Substantia nigra (tissue), 51 donors: ENCODE measurements at places on chromosomes 6 and 20.

GRCh38 chr20:23641936-23642751, 4.4 kb upstream of the CST3 start:
- DNase-seq = no peak

DNA sequence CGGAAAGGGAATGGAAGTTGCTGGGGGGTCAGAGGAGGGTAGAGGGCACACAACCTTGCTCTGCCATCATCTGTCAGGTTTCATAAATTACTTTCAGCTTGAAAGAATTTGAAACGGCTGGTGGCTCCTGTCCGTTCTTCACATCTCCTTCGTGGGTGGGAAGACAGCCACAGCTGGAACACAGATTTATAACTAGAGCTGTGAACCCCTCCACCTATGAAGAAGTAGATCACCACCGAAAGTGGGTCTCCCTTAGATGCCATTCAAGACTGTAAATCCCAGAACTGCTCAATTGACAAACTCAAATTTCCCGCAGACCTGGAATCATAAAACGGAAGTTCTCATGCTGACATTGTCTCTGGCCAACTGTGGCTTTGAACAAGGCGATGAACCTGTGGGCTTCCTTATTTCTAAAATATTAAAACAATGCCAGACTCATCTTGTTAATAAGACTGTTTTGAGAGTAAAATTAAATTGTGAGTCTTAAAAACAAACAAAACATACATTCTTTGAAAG, 65.3 kb downstream of the BTBD3 start:
- no peak for DNase-seq

DNA sequence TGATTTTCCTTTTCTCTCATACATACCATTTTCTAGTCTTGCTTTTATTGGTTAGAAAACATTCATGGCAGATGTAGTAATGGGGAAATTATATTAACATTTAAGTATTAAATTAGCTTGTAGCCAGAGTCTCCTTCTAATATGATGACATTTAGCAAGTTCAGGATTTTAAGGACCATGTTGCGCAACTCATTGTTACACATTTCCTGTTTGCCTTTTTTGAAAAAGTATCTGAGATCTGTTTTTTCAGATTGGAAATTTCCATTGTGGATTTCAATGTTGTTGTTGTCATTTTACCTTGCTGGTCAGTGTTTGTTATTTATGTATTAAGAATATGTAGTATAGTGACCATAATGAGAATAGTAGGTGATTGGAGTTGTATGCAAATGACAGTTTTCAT, 38.7 kb downstream of the CDKAL1 start:
- no peak for DNase-seq

- no peak for DNase-seq
Measured at GRCh38 chr6:39617026-39617425, 108.2 kb downstream of the KIF6 start.

DNA sequence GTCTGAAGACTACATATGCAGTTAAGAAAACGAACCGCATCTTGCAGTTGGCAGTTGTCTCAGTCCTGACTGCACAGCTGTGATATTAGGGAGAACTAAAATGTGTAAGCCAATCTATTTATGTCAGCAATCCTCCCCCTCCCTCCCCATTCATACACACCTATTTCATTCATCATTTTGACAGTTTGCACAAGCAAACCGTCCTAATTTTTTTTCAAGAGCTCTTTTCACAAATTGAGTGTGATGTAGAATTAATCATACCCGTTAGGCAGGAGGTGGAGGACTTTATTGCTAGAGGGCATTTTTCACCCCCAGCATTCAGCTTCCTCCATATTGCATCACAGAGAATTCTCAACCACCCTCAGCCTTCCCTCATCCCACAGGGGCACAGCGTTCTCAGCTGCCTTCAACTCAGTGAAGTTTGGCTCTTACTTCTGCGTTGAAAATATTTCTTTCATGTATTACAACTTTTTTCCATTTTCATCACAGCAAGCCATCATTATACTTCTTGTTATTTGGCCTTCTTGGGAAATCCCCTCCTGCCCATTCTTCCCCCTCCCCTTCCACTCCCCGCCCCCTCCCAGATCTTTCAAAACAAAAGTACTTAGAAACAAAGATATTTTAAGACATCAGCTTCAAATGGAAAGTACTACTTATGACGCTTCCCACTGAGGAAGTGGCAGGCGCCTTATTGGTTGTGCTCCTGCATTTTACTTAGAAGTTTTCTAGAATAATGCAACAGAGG, 37.5 kb downstream of the NOX3 start:
- DNase-seq = peak; percentile 2

GRCh38 chr6:53925891-53926290, 131.1 kb downstream of the LRRC1 start:
- DNase-seq = no peak

- DNase-seq = peak; percentile 43
Measured at GRCh38 chr6:170265655-170266054, 25.2 kb downstream of the DLL1 start.

DNA sequence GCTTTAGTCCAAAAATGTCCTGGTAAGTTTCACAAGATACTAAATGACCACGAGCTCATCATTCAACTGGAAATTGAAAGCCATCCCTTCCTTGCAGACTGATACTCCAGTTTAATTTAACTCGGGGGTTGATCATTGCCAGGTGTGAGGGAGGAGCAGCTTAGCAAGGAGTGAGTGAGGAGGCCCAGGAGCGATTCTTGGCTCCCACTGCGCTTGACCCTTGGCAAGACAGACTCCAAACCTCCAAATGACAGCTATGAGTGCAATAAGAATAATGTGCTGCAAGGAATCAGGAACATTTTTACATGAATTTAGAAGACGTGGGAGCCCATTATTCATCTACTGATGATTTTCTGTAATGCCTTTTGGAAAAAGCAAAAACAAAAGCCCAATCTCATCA, 64.9 kb downstream of the LAMA4 start:
- DNase-seq = no peak

GRCh38 chr6:133033263-133033662, 207.9 kb upstream of the EYA4 start:
- DNase-seq = no peak

- no peak for DNase-seq
Measured at GRCh38 chr20:56431471-56431870, 19.4 kb downstream of the CASS4 start.

DNA sequence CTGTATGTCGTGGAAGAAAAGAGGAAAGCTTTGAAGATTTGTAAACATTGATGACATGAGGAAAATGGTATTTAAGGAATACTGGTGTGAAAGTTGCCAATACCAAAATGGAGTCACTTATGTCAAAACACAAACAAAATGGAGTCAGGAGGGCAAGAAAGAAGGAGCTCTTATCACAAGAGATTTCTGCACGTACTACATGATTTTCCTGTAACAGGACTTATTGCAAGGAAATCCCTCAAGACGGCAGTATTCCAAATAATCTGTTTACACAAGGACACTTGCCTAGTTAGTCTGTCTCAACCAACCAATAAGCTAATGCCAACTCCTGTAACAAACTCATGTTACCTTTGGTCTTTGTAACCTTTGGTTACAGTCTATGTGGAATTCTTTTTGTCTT, 29.8 kb downstream of the SLC2A12 start:
- no peak for DNase-seq

DNA sequence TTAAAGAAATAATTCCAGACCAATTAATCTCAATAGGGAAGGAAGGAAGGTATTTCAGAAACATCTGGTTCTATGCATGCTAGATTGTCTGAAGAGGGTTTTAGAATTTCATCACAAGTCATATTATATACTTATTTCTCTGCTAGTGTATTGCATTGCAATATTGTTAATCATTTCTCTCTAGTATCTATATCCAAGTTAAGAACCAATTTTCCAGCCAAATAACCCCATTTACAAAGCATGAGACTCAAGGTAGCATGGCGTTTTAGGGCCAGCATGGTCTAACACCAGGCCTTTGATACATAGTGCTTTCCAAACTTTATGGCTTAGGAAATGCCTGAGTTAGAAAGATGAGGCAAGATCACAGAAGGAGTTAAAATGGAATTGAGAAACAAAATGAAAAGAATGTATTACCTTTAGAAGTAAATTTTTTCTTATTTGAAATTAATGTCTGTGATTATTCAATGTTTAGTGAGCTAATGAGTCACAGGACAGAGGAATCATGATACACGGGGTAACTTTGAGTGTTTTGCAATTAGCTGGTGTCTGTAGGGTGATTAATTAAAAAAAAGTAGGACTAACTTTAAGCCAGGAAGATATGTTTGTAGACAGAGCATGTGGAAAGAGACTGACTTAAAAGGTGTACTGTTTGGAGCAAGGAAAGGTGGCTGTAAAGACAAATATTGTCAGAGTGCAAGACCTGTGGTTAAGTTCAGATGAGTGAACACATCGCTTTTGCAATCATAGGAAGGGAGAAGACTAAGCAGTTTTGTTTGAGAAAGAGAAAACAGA, 1006.2 kb upstream of the CITED2 start:
- no peak for DNase-seq

- no peak for DNase-seq
Measured at GRCh38 chr6:141056945-141057625, 1075.6 kb upstream of the GJE1 start.

DNA sequence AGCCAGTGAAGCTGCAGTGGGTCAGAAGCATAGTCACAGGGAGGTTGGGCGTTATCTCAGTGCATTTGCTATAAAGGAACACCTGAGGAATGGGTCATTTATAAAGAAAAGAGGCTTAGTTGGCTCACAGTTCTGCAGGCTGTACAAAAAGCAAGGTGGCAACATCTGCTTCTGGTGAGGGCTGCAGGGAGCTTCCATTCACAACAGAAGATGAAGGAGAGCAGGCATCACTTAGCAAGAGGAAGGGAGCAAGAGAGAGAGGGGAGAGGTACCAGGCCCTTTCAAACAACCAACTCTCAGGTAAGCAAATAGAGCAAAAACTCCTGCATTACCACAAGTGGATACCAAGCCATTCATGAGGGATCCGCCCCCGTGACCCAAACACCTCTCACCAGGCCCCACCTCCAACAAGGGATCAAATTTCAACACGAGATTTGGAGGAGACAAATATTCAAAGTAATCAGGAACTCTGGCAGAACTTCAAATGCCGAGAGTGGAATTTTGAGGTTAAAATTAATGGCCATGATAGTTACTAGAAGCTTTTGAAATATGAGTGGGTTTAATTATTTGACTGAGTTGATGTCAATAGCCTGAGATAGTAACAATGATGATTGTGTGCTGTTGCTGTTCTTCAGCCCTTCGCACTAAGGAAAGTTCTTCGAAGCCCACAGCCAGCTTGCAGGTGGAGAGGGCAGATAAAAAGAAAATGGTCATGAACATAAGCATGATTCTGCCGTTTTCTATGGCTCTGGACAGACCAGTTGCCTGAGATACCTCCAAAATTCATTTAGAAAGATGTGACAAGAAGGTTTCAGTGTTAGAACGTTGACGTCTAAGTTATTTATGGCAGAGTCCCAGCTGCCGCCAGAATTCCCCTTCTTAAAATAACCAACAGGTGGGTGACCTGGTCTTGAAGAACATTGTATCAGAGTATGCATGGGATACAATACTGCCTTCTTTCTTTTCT, 55.3 kb upstream of the ADTRP start:
- DNase-seq = no peak

DNA sequence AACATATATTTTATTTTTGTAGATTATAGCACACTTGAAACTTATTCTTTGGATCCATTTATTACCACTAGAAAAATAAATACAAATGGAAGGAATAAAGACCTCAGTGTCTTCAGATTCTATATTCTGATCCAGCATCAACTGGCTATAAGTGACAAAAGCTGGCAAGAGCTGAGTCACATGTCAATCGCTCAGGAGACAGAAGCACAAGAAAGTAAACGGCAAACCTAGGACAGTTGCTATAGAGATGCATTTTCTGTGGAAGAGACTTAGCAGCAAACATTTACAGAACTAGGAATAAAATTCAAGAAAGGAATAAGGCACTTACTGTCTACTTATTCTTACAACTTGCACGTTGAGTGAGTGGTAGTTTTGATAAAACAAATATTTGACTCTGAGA, 230.4 kb downstream of the CLVS2 start:
- DNase-seq = no peak

GRCh38 chr6:155880900-155881299, 425.3 kb upstream of the NOX3 start:
- DNase-seq = no peak

- no peak for DNase-seq
Measured at GRCh38 chr6:47231151-47231550, 78.6 kb downstream of the TNFRSF21 start.

DNA sequence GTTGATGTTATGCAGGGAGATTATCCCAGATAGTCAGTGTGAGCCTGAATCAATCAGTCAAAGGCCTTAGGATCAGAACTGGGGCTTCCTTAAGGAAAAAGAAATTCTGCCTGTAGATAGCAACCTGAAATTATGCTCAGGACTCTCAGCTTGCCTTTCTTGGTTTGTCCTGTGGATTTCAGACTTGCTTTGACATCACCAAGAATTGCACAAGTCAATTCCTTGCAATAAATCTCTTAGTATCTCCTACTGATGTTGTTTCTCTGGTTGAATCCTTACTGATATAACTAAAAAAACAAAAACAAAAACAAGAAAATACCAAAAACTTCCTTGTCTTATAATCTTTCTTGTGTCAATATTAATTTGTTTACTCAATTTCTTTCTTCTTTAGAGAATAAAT, 258.9 kb upstream of the TCF21 start:
- DNase-seq = no peak

GRCh38 chr20:62959101-62959971, 6.8 kb downstream of the SLC17A9 start:
- no peak for DNase-seq

DNA sequence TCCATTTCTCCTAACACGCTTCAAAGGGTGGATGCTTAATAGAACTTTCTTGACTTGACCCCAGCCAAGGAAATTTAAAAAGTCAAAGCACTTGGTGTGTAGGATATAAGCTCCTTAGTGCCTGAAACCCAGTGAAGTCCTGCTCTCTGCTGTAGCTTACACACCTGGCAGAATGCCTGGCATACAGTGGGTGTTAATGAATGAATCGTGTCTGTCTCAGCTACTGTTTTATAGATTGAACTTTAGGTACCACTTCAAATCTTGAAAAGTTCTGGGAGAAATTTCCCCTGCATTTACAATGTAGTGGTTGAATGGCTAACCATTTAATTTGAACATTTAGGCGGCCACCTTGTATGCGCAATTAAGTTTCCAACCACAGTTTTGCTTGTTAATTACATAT, 70.5 kb upstream of the ZNF217 start:
- DNase-seq = no peak

DNA sequence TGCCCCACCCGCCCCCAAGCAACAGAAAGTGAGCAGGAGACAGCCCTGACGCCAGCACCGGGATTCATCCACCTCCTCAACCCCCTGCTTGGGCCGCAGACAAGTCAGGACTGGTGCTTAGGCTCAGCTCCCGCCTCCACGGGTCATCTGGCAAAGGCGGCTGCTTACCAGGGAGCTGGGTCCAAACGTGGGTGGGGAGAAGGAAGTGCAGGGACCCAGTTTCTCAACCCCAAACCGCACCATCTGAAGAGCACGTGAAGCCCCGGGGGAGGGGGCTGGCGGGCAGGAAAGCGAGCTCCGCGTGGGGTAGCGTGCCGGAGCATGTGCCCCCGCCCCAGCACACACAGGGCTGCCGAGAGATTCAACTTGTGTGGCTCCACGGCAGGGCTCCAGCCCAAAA, 87.2 kb downstream of the BMP7 start:
- DNase-seq = no peak

- no peak for DNase-seq
Measured at GRCh38 chr6:56959938-56960337, 5.0 kb downstream of the BEND6 start.
